ENCODE measurements at places on chromosomes 4 and X.

DNA sequence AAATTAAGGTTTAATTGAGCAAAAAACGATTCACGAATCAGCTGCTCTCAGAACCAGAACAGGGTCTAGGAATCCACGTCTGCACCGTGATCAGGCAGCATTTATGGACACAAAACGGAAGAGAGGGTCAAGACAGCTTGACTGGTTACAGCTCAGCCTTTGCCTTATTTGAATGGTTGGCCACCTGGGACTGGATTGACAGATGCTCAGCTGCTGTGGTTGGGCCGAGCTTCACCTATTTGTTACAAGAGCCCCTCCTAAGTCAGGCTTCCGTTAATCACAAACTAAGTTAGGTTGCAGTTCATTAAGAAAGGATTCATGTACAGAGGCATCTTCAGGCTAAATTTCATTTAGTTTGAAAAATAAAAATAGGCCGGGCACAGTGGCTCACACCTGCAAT, 50.6 kb upstream of the MAN2B2 start:
- no peak for DNase-seq

- DNase-seq: no peak
Measured at GRCh38 chrX:136626237-136626636, 21.7 kb upstream of the CD40LG start.

- no peak for DNase-seq
Measured at GRCh38 chr4:155487210-155487609, 110.4 kb upstream of the MAP9 start.

GRCh38 chr4:62324215-62324614, 1124.1 kb downstream of the ADGRL3 start:
- peak; percentile 4 for DNase-seq

DNA sequence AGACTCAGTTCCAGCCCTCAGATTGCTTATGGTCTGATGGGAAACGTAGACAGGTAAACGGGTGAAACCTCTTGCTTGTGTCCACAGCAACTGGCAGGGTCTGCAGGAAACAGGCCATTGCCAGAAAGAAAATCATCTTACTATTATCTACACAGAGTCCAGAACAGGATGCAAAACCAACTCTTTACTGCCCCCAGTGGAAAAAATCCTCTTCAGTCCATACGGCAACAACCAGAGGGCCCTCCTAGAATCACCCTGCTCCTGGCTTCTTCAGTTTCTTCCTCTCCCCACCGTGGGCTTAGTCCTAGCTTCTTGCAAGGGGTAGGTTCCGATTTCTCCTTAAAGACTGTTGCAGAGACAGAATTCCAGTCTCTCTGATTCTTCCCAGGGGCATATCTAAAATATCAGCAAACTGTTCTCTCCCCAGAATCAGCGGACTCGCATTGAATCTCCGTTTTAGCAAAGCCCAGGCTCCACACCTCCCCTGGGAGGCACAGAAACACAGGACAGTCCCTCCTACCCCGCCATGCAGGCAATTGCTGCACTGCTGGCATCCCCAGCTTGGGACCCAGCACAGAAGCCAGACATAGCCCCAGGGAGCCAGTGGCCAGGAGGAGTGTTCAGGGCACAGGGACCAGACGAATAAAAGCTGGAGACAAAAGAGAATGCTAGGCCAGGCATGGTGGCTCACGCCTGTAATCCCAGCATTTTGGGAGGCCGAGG, 41.0 kb upstream of the SH3RF1 start:
- peak; percentile 39 for DNase-seq

- DNase-seq: peak; percentile 26
Measured at GRCh38 chrX:71302461-71303213, 1.1 kb downstream of the ITGB1BP2 start.

DNA sequence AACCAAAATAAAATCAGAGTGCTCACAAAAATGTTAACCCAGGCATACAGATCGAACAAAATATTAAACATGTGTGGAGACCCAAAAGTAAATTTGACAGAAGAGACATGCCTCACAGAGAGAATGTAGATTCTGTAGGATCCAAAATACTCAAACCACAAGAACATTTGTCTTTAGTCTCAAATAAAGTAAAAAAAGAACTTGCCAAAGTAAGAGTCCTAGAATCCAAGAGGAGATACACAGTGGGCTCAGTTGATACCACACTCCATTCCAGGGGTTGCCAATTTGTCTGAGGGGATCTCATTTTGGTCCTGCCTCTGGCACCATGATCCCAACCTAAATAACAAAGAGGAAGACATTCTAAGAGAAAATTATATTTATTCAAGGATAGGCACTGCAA, 316.4 kb downstream of the GALNTL6 start:
- DNase-seq: peak; percentile 3

- DNase-seq: peak; percentile 12
Measured at GRCh38 chr4:84878546-84878945, 87.9 kb downstream of the WDFY3 start.

DNA sequence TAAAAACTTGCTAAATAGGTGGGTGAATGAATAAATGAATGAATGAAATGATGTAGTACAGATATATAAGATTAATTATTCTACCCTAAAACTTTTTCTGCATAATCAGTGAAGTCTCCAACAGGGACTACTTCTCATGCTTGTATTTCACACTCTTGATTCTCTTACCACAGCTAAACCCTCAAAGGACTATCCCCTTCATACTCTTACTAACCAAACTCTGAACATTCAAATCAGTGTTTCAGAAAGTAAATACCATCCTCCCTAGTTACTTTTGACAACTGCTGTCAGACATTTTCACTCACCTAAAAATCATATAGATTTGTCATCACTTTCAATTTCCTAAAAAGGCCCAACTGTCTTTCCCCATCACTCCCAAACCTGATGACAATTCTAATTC, 234.3 kb upstream of the HHIP start:
- DNase-seq: no peak

DNA sequence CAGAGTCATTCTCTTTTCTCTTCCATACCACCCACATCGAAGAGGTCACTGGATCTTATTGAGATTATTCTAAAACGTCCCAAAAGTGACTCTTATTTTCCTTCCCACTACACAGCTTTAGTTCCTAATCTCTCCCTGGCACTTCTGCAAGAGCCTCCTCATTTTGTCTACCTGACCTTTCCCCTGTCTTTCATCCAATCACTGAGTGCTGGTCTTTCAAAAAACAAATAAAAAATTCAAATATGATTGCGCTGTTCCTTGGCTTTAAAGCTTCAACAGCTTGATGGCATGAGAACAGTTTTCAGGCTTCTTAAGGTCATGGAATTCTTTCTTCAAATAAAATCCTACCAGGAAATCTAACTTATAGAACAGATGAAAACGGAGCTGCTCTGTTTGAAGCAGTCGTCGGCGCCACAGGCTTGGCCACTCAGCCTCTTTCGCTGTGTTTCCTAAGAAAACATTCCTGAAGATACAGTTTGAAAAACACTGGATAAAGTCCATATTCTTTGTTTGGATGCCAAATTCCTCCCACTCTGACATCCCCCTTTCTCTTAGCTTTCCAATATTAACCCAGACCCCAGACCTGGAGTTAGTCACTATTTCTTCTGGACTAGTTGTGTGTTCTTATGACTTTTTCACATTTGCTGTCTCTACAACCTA, 12.5 kb downstream of the SYTL5 start:
- peak; percentile 45 for DNase-seq

DNA sequence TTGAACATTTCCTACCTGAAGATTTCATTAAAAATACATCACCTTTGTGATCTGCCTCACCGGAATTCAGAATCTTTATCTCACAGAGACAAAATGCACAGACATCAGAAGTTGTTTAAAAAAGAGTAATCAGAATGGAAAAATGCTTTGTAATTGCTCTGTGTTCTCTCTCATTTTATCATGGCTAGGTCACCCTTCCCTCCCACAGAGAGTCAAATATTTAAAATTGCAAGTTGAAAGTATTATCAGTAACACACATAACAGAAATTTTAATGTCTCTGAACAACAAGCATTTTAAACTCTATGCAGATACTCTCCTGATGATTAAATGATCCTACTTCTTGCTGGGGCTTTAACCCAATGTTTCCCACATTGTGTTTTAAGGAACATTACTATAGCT, 362.0 kb downstream of the CBLL2 start:
- DNase-seq: no peak

- DNase-seq: no peak
Measured at GRCh38 chrX:45063319-45064095, 137.2 kb downstream of the DIPK2B start.

- DNase-seq: no peak
Measured at GRCh38 chrX:96578781-96579180, 105.9 kb upstream of the DIAPH2 start.

DNA sequence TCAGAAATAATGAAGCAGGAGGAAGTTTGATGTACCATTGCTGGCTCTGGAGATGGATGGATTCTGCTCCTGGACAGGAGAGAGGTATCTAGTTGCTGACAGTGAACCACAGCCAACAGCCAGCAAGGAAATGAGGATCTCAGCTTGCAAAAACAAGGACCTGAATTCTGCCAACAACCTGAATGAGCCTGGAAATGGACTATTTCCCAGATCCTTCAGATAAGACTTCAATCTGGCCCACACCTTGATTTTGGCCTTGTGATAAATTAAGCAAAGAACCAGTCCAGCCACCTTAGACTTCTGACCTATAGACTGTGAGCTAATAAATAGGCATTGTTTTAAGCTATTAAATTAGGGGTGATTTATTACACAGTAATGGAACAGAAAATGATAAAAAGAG, 220.3 kb downstream of the ADAMTS3 start:
- DNase-seq: no peak

- DNase-seq: no peak
Measured at GRCh38 chr4:148634476-148634875, 192.3 kb upstream of the NR3C2 start.

DNA sequence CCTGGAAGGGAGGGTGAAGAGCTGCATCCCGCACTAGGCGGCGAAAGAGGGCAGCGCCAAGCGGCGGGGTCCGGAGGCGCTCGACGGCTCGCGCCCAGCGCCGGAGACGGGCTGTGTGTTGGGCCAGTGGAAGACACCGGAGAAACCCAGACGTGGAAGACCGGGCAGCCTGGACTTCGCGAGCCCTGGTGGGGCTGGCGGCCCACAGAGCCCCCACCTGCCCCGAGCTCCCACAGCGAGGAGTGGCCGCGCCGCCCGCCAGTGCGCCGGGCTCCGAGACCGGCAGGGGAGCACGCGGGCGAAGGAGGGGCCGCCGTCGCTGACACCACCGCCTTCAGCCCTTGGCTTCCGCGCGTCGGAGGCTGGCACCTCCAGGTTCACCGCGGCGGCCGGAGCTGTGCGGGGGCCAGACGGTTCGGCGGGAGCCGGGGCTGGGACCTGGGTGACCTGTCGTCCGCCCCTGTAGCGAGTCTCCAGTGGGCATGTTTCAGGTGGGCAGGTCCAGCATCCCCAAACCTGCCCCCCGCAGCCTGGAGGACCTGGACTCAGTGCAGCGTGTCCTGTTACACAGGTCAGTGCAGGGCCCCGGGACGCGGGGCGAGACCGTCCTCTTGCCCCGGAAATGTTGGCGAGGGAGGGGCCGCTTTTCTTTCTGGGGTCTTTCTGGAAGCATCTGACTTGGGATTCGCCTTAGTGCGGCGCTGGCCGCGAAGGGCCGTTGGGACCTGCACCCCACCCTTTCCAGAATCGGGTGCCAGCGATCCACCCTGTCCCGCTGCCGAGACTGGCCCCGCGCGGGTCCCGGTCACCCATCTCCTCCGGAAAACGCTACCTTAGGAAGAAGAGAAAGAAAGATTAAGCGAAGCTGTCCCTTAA, 9.6 kb upstream of the INTU start:
- DNase-seq: peak; percentile 60

DNA sequence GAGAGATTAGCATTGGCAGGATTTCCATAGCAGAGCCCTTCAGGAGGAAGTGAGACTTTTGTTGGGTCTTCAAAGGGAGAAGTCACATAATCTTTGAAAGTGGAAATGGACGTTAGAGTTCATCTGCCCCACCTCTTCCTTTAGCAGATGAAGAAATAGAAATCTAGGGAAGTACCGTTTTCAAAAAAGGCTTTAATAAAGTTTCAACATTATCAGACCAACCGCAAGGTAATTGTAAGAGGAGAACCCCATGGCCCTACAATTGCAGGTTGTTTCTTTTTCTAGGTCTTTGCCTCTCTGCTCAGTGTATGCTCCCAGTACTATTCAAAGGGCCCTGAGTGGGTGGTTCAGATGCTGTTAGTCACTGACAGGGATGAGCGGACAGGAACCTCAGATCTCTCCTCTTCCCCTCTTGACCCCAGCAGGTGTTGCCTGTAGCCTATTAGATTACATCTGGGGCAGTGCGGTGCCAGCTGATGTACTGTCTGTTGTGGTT, 48.6 kb upstream of the AP1S2 start:
- DNase-seq: no peak

- peak; percentile 74 for DNase-seq
Measured at GRCh38 chr4:113278324-113278934, 229.0 kb downstream of the ANK2 start.

DNA sequence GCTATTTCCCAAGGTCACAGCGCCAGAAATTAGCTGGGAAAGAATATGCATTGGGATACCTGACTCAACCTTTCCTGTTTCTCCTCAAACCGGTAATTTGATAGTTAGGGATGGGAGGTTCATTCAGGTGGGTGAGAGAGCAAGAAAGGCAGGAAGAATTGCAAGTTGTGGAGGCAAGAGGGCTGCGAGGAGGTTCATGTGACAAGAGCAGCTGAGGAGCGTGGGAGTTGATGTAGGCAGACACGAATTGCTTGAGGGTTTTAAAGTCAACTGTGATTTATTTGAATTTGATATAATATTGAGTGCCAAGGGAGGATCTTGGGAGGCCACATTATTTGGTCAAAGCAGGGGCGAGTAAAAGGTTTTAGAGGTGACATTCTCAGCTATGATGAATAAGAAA, 329.0 kb downstream of the STIM2 start:
- DNase-seq: no peak

GRCh38 chr4:101710806-101711205, 79.7 kb upstream of the BANK1 start:
- DNase-seq: no peak

DNA sequence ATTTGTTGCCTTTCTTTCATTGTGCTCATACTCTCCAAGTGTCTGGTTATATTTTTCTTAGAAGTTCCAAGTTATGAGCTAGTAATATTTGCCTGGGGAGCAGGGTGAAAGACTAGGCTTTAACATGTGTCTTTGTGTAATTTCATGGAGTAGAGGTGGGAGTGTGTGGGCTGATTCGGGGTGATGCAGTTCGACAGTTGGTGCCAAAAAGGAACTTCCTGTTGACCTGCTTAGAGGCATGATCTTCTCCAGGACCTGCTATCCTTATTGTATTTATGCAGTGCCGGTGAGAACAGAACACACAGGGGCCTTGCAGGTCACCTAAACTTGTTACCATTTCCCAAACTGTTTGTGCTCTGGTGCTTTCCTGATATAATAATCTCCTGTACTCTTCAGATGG, 21.2 kb downstream of the USP53 start:
- DNase-seq: no peak

GRCh38 chr4:110793890-110794554, 171.1 kb upstream of the PITX2 start:
- DNase-seq: no peak

DNA sequence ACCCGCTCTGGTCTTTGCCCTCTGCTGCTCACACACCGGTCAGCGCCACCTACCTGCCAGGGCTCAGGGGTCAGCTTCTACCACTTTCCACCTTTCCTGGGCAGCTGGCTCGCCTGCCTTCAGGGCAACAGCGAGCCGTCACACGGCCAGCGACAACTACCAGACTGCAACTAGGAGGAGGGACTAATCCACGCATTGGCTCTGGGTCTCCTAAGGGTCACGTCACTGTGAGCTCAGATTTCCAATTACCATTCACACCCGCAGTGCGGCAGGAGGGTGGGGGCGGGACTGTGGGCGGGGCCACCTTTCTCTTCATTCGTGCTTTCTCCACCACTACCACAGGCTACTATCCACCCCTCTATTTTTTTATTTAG, at the start of gene BEX5:
Gene BEX5 (minus strand): TSS at position 172 of the 374 bp plus-strand sequence. CDS start 1,712 bp downstream, outside the sequence.
- no peak for DNase-seq

All from fibroblast of lung (primary cell).